ENCODE measurements at places on chromosomes 2 and 18.

- DNase-seq: no peak
Measured at GRCh38 chr2:134170294-134170693, 83.6 kb upstream of the MGAT5 start.

DNA sequence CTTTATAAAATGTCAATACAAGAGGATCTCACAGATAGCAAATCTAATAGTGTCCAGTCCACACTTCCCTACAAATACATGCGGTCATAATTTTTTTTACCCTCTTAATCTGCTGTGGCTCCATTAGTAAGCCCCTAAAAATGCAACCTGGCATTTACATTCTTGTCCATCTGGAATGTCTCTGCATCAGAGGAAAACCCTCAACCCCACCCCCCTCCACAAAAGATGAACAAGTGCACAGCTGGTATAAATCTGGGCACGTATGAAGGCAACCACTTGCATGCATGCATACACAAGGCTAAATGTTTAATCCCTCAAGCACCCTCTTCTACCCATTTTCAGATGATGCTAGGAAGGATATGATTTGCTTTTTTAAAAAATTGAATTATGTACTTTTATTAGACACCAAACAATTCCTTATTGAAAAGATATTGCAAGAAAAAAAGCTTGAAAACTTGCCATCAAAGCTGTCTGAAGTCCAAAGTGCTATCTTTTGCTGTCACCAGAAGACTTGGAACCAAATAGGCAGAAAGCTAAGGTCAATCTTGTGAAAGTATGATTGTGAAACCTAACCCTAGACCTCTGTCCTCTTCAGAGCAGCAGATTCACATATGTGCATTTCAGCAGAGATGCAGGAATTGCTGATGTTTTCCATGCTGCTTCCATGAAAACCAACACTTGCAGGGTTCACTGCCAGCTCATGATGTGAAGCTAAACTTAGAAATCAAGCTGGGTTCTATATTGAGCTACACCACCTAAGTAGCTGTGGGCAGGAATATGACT is 39.0 kb downstream of the IRS1 start:
- no peak for DNase-seq

DNA sequence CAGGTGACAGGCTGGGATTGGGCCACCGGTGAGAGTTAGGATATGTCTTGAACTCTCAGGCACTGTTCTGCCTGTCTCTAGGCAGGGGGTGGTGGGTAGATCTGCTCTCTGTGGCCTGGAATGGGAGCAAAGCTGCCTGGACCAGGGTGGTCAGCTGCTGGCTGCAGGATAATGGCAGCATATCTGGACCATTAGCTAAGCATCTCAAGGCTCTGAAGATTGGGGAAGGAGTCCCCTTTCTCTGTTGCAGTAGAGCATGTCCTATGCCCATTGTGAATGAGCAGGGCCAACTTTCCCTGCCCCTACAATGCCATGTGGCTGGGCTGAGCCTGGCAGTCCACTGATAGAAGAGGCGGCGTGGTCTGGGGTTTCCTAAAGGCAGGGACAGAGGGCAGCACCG is 34.6 kb downstream of the LOXHD1 start:
- no peak for DNase-seq

GRCh38 chr2:213069531-213069930 is 81.9 kb downstream of the IKZF2 start:
- no peak for DNase-seq

- DNase-seq: no peak
Measured at GRCh38 chr2:77169426-77169825, 352.8 kb downstream of the LRRTM4 start.

DNA sequence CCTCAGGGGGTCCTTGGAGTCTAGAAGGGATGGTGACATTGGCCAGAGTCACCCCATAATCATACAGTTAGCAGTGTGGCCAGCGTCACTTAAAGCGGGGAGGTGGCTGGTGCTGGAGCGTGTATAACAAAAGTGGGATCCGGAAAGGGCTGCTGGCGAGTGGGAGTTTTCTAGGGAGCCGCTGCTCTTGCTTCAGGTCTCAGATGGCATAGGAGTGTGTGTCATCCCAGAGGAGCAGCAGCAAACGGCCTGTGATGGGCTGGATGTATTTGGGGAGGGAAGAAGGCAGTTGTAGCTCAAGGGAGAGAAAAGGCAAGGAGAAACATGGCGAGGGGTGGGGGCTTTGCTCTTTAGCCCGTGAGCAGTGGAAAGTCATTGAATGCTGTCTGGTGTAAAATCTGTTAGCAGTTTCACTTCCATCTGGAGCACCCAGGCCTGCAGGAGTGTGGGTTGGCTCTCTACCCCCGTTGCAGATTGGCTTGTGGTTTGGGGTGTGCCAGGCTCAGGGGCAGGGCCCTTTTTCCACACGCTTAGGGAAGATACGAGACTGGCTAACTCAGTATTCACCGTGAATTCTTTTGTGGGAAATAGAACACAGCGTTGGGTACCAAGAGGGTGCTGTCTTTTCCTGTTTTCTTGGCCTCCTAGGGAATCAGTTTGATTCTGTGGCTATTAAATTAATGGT is 120.5 kb downstream of the AGAP1 start:
- no peak for DNase-seq

DNA sequence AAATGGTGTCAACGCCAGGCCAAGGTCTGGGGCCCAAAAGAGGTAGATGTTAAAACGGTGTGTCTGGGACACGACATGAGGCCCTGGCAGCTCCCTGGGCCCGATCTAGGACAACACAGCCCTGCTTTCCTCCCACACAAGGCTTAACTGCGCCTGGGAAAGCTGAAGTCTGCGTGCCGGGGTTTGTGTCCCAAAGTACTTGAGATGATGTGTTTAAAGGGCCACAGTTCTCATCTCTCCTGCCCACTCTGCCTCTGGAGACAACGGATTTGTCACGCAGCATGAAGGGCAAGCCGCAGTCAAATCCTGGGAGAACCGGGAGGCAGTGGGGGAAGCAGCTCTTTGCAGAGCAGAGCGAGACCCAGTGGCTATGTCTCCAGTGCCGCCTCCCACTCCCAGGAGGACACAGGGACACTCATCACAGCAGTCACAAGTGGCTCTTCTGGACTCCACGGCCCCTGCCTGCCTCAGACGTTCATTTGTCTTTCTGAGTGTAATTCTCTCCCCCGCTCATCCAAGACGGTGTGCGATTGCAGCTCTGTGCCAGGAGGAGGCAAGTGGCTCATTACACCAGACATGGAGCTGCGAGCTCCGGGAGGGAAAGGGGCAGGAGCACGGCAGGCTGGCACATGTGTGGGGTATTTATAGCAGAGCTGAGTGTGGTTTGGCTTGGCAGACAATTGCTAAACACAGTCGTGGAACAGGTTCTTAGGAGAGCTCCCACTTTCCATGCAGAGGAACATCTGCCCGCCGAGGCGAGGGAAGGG is 57.7 kb upstream of the SEMA4C start:
- no peak for DNase-seq

GRCh38 chr2:146874260-146874658 is 970.6 kb upstream of the ACVR2A start:
- no peak for DNase-seq

DNA sequence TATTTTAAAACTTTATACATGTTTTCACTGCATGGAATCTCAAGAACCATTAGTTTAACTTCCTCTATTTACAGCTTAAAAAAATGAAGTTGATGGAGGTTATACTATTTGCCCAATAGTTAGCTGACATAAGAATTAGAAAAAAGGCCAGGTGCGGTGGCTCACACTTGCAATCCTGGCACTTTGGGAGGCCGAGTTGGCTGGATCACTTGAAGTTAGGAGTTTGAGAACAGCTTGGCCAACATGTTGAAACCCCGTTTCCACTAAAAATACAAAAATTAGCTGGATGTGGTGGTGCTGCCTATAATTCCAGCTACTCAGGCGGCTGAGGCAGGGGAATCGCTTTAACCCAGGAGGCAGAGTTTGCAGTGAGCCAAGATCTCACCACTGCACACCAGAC is 125.1 kb upstream of the CDH19 start:
- no peak for DNase-seq

DNA sequence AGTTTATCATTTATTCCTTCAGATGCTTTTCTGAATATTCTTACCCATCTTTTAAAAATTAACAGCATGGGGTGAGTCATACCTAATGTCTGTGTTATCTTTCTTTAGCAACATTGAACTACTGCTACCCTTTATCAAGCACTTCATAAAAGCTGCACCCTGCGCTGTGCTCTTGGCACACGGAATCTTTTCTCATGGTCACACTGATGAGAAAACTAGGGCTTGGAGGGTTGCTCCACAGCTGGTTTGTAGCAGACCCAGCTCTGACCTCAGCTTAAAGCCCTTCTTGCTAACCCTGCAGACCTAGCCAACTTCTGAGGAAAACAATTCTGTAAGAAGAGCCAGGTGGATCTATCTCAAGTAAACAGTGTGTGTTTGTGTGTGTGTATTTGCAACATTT is 106.3 kb downstream of the RNF144A start:
- DNase-seq: no peak

- no peak for DNase-seq
Measured at GRCh38 chr2:79369127-79369526, 143.7 kb upstream of the CTNNA2 start.
